ENCODE measurements at places on chromosomes 5 and 9.

GRCh38 chr5:1255081-1255561 lies 29.9 kb downstream of the SLC6A18 start:
- DNase-seq: no peak

GRCh38 chr9:93761822-93762221 lies 185.4 kb downstream of the PHF2 start:
- no peak for DNase-seq

- no peak for DNase-seq
Observed at GRCh38 chr5:33886283-33886682, 5.5 kb downstream of the ADAMTS12 start.

DNA sequence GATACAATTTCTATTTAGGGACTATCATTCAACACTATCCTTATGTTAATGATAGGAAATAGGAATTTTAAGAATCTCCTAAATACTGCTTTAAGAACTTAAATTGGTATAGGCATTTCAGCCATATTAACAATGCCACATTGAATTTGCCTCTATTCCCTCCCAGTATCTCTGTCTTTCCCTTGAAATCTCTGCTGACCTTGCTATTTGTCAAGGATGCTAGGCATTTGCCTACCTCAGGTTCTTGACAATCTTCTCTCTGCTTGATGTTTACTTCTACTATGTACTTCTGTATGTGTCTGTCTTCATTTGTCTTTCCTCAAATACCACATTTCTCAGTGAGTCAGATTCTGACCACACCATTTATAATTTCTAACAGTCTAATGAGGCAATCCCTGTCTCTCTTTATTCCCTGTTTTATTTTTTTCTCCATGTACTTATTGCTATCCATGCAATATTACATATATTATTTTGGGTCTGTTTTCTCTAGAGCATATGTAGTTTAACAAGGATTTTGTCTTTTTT lies 1461.4 kb upstream of the CDH9 start:
- DNase-seq: no peak

GRCh38 chr5:138752951-138753793 lies at the start of gene CTNNA1:
CTNNA1 (plus strand) TSS chr5:138753425; CDS start chr5:138781925, 28,500 bp downstream.
- peak; percentile 92 for DNase-seq

- DNase-seq: no peak
Observed at GRCh38 chr9:95852059-95853032, 23.1 kb upstream of the ERCC6L2 start.

DNA sequence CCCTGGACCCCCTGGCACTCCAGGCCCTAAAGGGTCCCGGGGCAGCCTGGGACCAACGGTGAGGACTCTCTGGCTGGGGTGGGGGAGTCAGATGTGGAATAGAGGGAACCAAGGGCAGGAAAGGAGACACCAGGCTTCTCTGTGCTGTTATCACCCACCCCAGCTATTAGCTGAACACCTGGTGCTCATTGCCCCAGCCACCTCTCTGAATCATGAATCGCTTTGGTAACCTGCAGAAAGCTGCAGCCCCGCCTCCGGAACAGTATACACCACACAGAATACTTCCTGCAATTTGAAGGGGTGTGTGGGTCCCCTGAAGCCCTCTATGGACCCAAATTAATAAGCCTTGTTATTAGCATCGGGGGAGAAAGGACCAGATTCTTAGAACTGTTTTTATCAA lies 40.4 kb upstream of the ORM1 start:
- no peak for DNase-seq
